ENCODE measurements at places on chromosomes 5 and 9. TPM values are rescaled to one million over a fixed set of nuclear protein-coding genes. Genes with fewer than 3 reads are reported as not detected.

- no peak for DNase-seq
Measured at GRCh38 chr9:88193766-88194165, 55.5 kb upstream of the SPATA31C2 start.

The RICTOR gene
- 22.6 TPM for total RNA-seq

The IGIP gene
- total RNA-seq = 8.6 TPM

DNA sequence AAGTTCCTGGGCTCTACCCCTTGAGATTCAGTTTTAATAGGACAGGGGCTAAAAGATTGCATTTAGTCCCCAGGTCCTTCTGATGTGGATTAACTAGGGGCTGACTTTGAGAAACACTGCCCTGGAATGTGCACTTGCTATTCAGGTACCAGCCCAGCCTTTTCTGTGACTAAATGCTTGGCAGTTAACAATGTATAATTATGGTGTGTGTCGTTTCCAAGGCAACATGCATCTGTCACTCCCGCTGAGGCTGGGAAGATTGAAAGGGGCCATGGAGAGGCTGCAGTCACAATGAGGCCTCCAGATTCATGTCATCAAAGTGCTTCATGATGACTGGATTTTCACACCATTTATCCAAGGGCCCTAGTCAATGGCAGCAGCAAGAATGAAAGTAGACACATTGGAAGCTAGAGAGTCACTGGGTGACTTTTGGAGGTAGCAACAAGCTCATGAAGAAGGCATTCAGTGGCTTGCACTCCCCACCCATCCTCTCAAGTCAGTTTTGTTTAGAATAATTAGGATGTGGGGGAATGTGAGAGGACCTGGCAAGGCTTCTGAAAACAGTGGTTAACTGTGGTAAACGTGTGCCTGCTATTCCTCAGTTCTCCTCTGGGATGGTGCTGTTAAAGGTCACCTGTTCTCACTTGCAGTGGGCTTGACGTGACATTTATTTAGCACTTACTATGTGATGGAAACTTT lies 28.3 kb downstream of the RAI14 start:
- no peak for DNase-seq

The ZNF483 gene
- total RNA-seq = 0.73 TPM

The TAL2 gene
- total RNA-seq = not detected

The POLR3G gene
- total RNA-seq = 1.4 TPM

The NRG2 gene
- 0.06 TPM for total RNA-seq

DNA sequence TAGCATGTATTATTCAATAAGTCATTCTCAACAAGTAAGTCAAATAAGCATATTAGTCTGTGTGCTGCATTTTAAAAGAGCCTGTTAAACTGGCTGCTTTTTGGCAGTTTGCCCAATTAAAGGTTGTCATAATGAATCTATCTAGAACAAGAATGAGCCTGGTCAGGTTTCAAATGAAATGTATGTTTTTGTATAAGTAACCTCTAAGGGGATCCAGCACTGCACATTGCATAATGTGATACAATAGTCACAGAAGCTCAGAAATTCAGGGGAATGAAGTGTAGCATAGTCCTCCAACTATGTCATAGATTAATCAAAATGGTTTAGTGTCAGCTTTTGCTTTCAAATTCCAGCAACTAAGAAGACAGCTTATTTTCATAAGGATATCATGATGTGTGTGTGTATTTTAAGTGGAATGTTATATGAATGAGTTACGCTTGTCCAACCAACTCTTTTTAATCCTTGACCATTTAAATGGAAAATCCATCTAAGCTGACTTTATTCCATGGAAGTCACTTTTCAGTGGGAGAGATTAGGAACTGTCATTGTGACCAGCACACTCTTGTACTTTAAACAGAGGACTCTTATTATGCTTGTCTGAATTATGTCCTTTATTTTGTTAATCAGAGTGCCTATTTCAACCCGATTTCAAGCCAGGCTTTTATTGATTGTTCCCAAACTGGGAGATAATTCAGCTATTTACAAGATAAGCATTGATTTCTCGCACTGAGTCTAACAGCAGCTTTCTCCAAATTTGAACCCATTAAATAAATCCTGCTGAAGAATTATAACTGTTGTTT lies 283.9 kb upstream of the ADAMTSL1 start:
- no peak for DNase-seq

DNA sequence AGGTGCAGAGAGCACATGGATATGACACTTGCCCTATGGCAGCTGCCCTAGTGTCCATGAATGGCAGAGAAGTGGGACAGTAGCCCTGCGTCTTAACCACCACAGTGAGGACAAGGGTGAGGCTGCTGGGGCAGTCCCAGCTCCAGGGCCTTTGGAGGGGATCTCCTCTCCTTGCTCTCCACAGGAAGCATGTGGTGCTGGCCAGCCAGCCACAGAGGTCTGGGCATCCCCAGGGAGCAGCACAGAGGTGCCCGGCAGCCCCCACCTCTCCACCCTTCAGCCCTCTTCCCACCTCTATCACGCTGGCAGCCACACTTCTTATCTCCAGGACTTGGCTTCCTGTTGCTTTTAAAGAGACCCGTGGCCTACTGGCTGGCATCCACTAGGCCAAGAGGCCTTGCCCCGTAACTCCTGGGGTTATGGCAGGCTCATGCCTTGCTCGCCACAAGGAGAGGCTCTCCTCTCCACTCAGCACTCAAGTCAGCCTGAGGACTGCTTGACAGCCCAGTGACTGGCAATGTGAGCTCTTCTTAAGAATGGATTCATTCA lies 21.9 kb downstream of the CSF2 start:
- DNase-seq = no peak

DNA sequence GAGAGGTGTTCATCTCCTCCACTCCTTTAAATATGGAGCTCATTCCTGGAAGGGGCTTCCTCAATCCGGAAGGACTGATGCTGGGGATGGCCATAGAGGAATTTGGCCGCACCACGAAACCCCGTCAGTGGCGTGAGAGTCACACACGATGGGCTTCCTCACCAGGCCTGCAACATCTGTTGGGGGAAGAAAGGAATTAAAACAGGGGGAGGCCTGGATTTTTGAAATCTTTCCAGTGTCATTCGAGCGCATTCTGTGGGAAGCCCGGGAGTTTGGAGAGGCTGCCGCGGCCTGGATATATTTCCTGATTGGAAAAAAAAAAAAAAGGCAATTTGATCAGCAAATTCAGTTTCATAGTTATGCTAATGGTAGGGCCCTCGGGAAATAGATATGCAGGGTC lies 76.3 kb upstream of the ORM1 start:
- DNase-seq = no peak

- DNase-seq = peak; percentile 87
Measured at GRCh38 chr5:135565725-135566421, 12.9 kb downstream of the CXCL14 start.

- DNase-seq = no peak
Measured at GRCh38 chr5:69265931-69266330, 31.2 kb downstream of the CDK7 start.

DNA sequence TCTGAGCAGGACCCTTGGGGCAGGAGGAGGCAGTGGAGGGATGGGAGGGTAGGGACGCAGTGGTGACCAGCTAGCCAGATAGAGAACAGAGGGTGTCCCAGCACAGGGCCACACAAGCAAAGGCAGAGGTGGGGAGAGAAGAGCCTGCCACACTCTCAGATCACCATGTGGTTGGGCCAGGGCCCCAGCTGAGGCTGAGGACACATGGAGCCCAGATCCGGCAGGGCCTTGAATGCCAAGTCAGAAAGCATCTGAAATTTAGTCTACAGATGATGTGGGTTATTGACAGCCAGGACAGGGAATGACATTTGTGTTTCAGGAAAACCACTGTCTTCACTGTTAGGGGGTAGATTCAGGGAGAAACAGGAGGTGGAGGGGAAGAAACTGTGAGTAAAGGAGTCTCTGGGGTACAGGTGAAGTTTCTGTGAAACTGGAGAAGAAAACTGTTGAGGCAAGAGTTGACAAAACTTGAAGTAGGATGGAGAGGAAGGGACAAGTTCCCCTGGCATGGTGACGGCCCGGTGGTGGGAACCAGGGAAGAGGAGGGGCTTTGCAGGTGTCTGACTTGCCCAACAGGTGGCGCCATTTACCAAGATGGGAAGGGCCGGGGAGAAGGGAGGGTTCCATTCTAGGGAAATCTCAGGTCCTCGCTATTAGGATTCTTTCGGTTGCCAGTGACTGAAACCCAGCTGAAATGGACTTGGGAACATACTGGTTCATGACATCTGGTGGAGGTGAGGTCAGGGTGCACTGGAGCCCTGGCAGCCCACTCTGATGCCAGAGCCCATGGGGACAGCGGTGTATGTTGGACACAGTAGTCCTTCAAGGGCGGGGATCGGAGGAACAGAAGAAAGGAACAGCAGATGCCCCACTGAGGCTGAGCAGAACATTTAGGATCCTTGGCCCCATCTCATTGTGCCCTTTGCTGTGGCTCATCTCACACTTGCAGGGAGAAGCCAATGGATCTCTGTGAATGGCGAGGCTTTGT lies 100.1 kb downstream of the KCNIP1 start:
- peak; percentile 23 for DNase-seq

DNA sequence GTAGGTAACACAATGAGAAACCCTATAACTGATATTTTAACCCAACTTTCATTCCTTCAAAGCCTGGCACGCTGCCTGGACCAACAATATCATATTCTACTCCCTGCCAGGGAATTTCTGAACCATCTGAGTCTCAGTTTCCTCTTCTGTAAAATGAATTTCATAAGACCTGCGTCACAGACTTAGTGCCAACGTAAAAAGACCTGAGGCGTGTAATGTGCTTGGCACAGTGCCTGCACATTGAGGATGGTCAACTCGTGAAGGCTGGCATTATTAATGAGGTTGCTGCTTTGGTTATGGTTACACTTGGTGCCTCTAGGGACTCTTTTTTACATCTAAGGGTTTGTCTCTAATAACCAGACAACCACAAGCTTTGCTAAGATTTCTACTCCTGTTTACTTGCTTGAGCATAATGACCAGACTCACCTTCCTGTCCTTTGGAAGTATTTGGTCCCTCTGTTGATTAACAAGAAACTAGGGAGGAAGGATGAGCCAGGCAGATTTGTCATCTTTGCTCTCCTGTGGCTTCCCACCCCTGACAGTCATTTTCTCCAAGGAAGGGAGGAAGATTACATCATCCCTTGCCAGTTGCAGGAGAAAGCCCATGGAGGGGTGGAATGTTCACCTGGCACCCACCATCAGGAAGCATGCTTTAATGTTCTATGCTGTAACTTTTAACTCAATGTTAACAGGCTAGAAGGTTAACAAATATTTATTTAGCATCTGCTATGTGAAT lies 79.0 kb downstream of the PAPPA start:
- DNase-seq = no peak

The ANKRD18A gene
- 12.2 TPM for total RNA-seq

The C1QTNF2 gene
- total RNA-seq = 0.56 TPM

DNA sequence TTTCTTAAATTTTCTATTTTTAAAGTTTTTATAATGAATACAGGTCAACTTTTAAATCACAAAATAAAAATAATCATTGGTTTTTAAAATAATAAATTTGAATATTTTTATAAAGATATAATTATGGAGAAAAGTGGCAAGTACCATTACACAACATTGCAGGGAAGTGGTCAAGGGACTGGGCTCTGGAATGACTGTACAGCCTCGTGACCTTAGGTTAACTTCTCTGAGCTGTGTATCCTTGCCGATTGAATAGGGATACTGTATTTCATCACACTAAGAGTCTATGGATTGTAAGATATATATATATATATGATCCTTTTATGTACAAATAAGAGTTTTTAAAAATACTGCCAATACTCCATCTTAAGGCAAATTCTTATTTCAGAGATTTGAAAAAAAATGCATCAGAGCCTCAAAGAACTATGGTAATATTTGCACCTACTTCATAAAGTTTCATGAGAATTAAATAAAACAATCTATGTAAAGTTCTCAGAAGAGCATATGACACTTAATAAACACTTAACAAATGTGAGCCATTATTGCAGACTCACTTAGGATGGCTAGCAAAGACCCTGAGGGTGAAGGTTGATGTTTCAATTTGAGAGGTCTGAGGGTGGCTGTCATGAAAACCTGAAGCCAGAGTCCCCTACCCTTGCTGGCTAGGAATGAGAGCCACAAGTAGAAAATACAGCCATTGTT lies 136.5 kb downstream of the CCDC192 start:
- no peak for DNase-seq

GRCh38 chr5:172543484-172544298 lies 89.4 kb upstream of the SH3PXD2B start:
- DNase-seq = no peak

The CRB2 gene
- 1.1 TPM for total RNA-seq

- DNase-seq = no peak
Measured at GRCh38 chr9:6277417-6277816, 50.8 kb upstream of the TPD52L3 start.

GRCh38 chr9:121074370-121075250 lies at the start of gene CNTRL:
Gene CNTRL (plus strand): TSS chr9:121074955. CDS start chr9:121088327, 13,372 bp downstream.
- DNase-seq = peak; percentile 87

GRCh38 chr5:139523635-139524445 lies 37.3 kb upstream of the UBE2D2 start:
- DNase-seq = no peak

The FCN2 gene
- not detected for total RNA-seq

DNA sequence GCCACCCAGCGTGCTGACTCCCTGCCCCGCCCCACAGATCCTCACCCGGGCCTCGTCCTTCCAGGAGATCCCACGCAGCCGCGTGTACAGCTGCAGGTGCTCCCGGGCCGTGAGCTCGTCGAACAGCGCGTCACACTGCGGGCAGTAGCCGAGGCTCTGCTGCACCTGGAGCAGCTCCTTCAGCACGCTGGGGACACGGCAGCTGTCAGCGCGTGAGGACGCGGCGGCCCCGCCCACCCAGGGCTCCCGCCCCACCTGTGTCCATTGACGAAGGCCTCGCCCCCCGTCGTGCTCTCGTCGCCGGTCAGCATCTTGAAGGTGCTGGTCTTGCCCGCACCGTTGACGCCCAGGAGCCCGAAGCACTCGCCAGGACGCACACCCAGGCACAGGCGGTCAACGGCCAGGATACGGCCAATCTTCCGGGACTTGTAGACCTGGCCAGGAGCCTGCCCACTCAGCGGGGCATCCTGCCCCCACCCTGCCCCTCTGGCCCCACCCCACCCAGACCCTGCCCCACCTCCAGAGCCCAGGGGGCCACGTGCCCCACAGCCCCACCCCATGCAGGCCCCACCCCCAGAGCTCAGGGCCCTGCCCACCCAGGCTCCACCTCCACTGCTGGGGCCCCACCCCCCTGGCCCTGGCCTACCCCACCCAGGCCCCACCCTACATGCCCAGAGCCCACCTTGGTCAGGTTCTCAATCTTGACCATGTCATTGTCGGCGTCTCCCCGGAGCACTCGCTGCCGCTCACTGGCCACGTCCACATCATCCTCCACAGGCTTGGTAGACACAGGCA lies 13.8 kb upstream of the CLIC3 start:
- no peak for DNase-seq

GRCh38 chr9:136225748-136226679 lies 19.6 kb downstream of the QSOX2 start:
- DNase-seq = peak; percentile 49
